ENCODE measurements at places on chromosomes 12 and 14. TPM values are rescaled to one million over a fixed set of nuclear protein-coding genes. Genes with fewer than 3 reads are reported as not detected.

CACNA1C gene
- not detected for total RNA-seq

NOP9 gene
- total RNA-seq: 18.4 TPM

MYF6 gene
- not detected for total RNA-seq

MTERF2 gene
- 3.5 TPM for total RNA-seq

ACOT4 gene
- total RNA-seq: 1.6 TPM

CCDC184 gene
- total RNA-seq: not detected

KRT77 gene
- not detected for total RNA-seq

ARHGAP9 gene
- total RNA-seq: not detected

KTN1 gene
- total RNA-seq: 116 TPM

USP44 gene
- total RNA-seq: not detected

TAC3 gene
- not detected for total RNA-seq

OR11H6 gene
- not detected for total RNA-seq

SPIC gene
- not detected for total RNA-seq

NTN4 gene
- 27.5 TPM for total RNA-seq

KRT85 gene
- total RNA-seq: not detected

PPTC7 gene
- total RNA-seq: 8.8 TPM

EPYC gene
- not detected for total RNA-seq

CLEC9A gene
- not detected for total RNA-seq

ESRRB gene
- not detected for total RNA-seq

CYP27B1 gene
- total RNA-seq: 92.0 TPM

CABP1 gene
- not detected for total RNA-seq

OTX2 gene
- not detected for total RNA-seq

TMEM63C gene
- total RNA-seq: 1.9 TPM

CACNA2D4 gene
- total RNA-seq: not detected

FGF23 gene
- not detected for total RNA-seq

DIO3 gene
- not detected for total RNA-seq

Measured in hair follicular keratinocyte (primary cell).